ENCODE measurements at places on chromosomes 12 and 14.

DNA sequence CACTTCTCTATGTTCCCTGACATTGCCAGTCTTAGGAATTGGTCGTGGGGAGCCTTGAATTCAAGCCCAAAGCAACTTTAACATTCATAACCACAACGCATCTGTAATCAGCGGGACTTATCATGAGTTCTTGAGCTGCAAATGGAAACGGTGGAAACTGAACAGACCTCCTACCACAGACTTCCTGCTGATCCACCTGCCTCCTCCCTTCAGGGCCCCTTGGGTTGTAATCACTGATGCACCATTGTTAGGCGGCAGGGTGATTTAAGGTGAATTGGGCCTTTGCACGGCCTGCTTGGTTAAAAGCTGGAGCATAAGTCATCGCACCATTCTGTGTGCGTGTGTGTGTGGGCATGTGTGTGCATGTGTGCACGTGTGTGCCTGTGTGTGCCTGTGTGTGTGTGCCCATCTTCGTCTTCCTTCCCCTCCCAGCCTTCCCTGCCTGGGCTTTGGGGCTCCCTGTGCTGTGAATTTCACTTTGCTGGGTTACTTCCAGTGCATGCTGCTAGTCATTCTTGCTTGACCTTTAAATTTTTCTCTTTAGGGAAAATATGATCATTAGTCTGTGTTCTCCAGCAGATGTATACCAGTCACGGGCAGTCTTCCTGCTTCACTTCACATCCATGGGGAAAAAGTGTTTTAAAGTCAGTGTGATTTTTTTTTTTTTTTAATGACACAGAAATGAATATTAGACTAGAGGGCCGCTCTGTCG, 29.1 kb downstream of the CHST11 start:
- no peak for DNase-seq

DNA sequence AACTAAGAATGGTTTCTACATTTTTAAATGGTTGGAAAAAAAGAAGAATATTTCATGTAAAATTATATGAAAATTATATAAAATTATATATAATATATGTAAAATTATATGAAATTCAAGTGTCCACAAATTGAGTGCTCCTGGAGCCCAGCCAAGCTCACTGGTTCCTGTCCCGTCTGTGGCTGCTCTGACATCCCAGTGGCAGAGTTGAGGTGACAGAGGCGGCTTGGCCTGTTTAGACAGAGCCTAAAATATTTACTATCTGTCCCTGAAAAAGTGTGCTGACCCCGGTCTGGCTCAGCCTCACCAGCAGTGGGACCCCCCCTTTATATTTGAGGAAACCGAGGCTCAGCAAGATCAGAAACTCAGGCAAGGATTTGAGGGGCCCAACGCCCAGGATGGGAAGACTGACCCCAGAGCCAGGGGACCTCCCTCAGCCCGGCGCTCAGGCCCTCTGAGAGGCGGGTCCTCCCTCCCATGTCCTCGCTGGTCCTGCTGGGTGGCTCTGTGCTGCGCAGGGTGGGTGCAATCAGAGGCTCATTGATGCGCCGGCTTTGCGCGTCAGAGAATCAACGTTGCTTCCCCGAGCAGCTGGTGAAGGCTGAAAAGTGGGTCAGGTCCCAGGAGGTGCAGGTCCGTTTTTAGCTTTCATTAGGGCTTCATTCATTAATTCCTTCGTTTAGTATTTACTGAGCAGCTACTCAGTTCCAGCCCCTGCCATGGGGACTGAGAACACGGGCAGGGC, 21.5 kb upstream of the BEGAIN start:
- no peak for DNase-seq

DNA sequence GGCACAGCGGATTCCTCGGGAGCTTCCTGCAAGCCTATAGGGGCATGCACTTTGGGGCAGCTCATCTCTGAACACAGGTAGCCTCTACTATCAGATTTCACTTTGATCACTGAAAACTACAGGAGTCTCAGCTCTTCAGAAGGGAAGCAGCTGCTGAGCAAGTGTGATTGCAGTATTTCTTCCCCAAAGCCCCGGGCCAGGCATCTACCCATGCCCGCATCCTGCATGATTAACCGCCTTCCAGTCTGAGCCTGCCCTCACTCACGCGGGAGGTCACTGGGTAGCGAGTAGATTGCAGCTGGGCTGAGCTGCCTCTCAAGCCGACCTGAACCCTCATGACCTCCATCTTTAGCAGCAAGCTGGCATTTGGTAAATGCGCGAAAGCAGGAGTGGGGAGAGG, 334.7 kb downstream of the DPF3 start:
- DNase-seq = no peak

GRCh38 chr12:63292471-63293221, 141.6 kb upstream of the AVPR1A start:
- DNase-seq = no peak

DNA sequence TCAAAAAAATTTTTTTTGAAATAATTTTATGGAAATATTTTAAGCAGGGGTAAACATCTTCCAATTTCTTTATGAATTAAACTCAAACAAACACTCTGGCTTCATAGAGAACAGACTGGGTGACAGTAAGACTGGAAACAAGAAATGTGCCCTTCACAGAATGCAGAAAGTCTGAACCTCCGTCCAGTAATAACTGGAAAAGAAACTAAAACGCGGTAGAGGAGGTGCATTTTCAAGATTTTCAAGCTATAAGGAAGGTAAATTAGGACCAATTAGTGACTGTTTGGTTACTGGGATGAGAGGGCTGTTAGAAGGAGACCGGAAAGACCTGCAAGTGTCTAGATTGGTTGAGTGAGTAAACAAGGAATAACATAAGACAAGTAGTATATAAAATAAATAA, 245.7 kb downstream of the CEP128 start:
- no peak for DNase-seq

DNA sequence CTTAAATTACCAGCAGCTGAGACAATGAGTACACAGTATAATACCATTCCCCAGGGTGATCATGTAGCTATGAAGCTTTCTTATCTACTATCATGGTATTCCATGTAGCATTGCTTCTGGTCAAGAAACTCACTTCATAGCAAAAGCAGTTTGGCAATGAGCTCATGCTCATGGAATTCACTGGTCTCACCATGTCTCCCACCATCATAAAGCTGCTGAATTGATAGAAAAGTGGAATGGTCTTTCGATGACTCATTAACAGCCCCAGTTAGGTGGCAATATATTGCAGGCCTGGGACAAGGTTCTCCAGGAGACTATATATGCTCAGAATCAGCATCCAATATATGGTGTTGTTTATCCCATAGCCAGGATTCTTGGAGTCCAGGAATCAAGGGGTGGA, 553.7 kb downstream of the FOXG1 start:
- DNase-seq = no peak

- DNase-seq = no peak
These were observed 3.6 kb upstream of the BRMS1L start for GRCh38 chr14:35822501-35822900.

GRCh38 chr12:57887631-57888408, 41.3 kb upstream of the CTDSP2 start:
- no peak for DNase-seq

GRCh38 chr12:117045160-117046010, 53.8 kb downstream of the TESC start:
- no peak for DNase-seq

GRCh38 chr14:32258336-32258993, 55.4 kb upstream of the RNU6-8 start:
- no peak for DNase-seq

DNA sequence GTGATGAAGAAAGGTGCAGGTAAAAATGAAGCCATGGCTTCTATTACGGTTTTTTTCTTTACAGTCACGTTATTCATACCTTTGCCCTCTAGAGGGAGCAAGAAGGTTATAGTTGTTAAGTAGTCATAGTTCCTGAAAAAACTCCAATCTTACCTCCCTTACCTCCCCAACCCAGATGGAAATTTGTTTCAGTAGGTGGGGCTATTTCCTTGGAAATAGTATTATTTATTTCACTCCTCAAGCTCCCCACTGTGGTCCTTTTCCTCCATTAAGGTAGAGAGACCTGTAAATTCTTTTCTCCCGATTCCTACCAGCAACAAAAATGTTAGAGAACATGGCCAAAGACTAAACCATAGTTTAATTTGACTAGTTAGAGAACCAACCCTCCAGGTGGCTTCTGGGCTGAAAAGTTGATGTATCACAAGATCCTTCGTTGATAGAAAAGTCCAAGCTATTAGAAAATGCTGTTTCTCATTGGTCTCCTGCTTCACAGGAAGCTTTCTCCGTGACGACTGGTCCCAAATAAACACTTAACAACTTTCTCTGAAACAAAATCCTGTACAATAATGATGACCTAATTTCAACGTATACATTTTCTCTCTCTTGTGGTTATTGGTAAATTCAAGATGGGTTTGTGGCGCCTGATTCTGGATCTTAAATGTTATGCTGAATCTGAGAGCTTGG, 43.5 kb downstream of the TMX1 start:
- no peak for DNase-seq

DNA sequence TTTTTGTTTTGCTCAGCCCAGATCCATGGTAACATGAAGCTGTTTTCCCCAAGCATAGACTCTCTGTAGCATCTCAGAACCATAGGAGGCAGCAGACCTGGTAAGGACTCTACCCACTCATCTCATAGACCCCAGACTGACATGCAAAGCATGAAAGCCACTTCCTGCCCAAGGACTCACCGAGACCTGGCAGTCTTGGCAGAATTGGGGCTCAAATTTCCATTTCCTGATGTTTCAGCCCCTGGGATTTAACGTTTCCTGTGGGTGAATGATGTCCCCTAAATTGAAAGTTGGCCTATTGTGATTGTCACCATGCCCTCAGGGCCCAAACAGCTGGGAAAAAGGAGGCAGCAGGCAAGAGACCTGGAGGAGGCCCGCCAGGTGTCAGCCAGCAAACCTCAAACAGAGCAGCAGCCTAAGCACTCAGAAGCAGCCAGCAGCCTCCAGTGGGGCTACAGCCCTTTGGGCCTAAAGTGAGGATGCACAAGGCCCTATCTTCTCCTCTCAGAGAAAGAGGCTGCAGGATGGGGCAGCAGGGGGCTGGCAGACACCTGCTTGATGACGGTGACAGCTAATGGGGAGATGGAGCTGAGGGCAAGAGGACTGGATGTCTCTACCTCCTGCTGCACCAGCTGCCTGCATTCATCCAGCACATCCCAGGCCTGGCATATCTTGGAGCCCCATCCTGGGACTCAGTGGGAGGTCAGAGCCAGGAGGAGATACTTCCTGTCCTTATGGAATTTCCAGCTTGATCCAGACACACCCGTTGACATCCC, 8.5 kb downstream of the KRT85 start:
- DNase-seq = peak; percentile 38

DNA sequence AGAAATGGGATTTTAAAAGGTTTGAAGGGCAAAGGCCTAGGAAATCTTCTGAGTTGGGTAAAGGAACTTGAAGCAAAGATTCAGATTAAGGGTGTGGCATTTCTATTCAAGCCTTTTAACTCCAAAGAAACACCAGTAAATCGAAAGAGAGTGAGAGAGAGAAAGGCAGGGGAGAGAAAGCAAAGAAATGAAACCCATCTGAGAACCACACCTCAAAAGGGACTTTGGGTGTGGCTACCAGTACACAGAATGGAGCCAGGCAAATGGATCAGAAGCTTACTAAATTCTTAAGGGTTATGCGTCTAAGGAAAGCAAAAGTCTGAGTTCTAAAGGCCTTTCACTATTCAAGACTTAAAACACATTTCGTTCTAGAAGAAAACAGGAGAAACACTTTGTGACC, 277.4 kb downstream of the BCL11B start:
- no peak for DNase-seq

- no peak for DNase-seq
These were observed 384.5 kb downstream of the SEC23A start for GRCh38 chr14:38718519-38718918.

GRCh38 chr12:57162553-57163125, 15.2 kb upstream of the LRP1-AS start:
- DNase-seq = no peak

GRCh38 chr12:106126441-106127337, 12.1 kb downstream of the NUAK1 start:
- DNase-seq = no peak

- no peak for DNase-seq
These were observed 61.8 kb downstream of the FBXL14 start for GRCh38 chr12:1532375-1533165.

- DNase-seq = no peak
These were observed 45.6 kb downstream of the EFCAB11 start for GRCh38 chr14:89908712-89909450.

- DNase-seq = no peak
These were observed 174.8 kb upstream of the RTL1 start for GRCh38 chr14:101078170-101078891.

GRCh38 chr14:52266179-52266578, 1.3 kb upstream of the PTGDR start:
- DNase-seq = no peak

DNA sequence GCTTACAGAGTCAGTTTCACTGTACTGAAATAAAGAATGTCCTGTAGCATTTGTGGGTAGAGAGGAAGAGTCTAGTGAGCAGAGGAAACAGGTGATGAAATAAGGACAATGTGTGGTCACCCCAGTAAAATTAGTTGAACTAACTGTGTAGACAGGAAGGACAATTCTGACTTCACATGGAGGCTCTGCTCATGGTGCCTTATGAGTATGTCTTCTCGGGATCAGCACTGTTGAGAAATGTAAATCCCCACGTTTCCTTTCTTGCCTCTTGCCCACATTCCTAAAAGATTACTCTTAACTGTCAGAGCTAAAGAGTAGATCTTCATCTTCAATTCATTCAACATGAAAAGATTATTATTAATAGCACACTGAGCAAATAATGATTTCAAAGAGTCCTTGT, 113.2 kb upstream of the FLRT2 start:
- DNase-seq = no peak

- DNase-seq = no peak
These were observed 87.3 kb downstream of the C2CD5 start for GRCh38 chr12:22457085-22457484.

- DNase-seq = no peak
These were observed 5.0 kb upstream of the PTPRR start for GRCh38 chr12:70925539-70925938.

- no peak for DNase-seq
These were observed 27.0 kb downstream of the PDE6H start for GRCh38 chr12:14999695-15000365.

- DNase-seq = no peak
These were observed 29.0 kb downstream of the PPFIBP1 start for GRCh38 chr12:27552886-27553560.

- DNase-seq = no peak
These were observed 4.4 kb downstream of the DLK1 start for GRCh38 chr14:100731011-100731670.

GRCh38 chr12:89464974-89465592, 59.5 kb downstream of the GALNT4 start:
- DNase-seq = no peak

GRCh38 chr14:36430662-36431084, 89.4 kb downstream of the NKX2-1 start:
- no peak for DNase-seq

GRCh38 chr14:105987563-105987962, 461.2 kb downstream of the TMEM121 start:
- DNase-seq = no peak

Measured in stimulated activated naive CD8-positive, alpha-beta T cell treated with anti-CD3 and anti-CD28 coated beads, Interleukin-15, amount 100 ng/mL, for 72 hours (primary cell).